ENCODE measurements at places on chromosomes 6 and 20.
A peak's percentile ranks its signal among the peaks of the same experiment; 100 is the strongest.

DNA sequence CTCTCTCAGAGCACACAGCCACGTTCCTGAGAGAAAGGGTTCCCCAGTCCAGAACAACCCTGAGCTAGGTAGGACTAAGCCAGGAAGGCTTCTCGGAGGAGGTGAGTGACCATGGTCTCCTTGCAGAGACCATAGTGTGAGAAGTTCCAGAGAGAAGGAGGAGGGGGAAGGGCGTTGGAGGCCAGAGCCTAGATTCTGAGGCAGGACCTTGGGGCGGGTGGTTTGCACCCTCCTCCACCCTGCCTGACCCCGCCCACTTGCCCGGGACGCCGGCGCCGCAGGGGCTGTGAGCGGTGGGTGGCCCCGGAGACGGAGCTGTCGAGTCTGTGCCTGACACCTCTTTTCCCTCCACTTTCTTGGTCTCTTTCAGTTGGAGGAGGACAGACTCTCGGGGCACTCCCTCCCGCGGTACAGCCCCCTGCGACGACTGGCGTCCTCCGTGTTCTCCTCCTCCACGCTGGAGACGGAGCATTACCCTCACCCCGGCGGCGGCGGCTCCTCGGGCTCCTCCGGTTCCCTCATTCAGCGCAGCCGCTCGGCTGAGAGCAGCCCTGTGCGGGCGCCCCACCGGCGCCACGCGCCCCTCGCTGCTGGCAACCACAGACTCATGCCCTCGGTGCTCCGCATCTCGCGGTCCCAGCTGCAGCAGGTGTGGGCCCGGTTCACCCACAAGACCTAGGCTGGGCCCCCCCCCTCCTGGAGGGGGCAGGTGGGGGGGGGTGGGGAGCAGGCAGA lies 26.2 kb downstream of the TTBK1 start:
- no peak for ATAC-seq

- ATAC-seq, result peak; percentile 69
Observed at GRCh38 chr6:99349171-99350141, at the start of gene FAXC. Gene FAXC, minus strand, starts transcription at chr6:99349674. Its CDS starts 302 bp downstream, at chr6:99349372.

DNA sequence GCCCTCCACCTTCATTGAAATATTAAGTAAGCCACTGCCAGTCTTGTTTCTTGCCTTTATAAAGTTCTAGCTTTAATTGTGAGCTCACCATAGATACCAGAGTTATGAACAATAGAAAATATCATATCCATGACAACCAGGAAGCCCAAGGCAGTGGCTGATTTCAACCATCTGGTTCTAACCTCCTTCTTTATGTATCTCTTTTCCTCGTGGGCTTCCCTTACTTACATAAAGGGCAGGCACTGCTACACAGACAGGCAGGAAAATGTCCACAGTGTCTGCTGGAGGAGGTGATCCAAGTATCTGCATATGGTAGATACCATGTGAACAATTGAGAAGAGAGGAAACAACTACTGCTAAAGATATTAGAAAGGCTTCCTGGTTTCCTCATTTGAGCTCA lies 65.2 kb upstream of the PRND start:
- ATAC-seq, result no peak

DNA sequence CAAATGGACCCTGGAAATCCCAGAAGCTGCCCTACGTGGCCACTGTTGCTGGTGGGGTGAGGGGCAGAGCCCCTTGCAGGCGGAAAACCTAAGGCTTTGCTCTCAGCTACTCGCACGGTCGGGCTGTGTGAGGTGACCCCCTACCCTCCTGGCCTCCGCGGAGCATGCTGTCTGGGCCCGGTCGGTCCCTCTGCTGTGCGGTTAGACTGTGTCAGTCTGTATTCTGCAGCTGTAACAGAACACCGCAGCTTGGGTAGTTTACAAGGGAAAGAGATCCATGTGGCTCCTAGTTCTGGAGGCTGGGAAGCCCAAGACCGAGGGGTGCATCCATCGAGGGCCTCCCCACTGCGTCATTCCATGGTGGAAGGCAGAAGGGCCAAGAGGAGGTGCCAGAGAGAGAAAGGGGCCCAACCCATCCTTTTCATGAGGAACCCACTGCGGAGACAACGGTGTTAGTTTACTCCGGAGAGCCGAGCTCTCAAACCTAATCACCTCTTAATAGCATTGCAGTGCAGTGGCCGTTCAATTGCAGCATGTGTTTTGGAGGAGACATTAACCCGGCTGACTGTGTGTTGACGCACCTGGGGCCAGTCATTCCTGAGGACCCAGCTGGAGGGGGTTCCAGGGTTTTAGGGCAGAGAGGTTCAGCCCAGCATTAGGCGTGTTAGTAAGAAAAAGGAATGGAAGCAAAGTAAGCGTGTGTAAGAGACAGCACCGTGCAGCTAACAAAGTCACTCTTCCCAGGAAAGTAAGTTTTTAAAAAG lies 18.3 kb downstream of the COL9A3 start:
- ATAC-seq, result no peak

GRCh38 chr20:10731190-10731965 lies 57.6 kb upstream of the JAG1 start:
- peak; percentile 36 for ATAC-seq

- peak; percentile 92 for ATAC-seq
Observed at GRCh38 chr20:19661717-19662636, 96.1 kb upstream of the RIN2 start.

GRCh38 chr6:137282254-137282653 lies 63.1 kb upstream of the IFNGR1 start:
- no peak for ATAC-seq

GRCh38 chr6:511488-512137 lies 120.1 kb downstream of the IRF4 start:
- ATAC-seq, result no peak

GRCh38 chr6:52306972-52307870 lies 22.7 kb upstream of the MCM3 start:
- ATAC-seq, result no peak

GRCh38 chr20:23399568-23400241 lies 21.6 kb downstream of the NAPB start:
- ATAC-seq, result peak; percentile 88

DNA sequence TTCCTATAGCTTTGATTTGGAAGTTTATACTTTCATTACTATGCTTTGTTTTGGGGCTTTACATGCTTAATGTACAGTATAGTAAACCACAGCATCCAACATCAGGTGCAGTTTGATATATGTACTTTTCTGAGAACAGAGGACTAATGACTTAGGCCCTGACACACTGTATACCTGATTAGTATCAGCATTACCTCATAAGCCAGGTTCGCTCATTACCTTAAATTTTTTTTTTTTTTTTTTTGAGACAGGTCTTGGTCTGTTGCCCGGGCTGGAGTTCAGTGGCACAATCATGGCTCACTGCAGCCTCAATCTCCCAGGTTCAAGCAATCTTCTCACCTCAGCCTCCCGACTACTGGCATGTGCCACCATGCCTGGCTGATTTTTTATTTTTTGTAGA lies 28.4 kb downstream of the CD109 start:
- ATAC-seq, result no peak

DNA sequence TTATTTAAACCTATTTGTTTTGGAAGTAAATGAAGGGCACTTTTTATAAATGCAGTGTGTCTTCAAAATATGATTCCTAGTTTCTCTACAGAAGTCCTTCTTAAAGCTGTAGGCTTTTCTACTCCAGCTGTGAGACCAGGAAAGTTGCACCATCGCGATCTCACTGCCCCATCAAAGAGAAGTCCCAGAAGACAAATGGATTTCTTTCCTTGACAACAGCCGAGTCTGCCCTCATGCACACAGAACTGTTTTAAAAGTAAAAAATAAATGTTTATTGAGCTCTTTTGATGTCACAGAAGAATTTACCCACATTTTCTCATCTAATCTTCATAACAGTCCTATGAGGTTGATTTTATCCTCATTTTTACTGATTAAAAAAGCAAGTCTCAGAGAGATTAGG lies 324.4 kb upstream of the NT5E start:
- no peak for ATAC-seq

- ATAC-seq, result peak; percentile 78
Observed at GRCh38 chr6:159608961-159609651, 83.9 kb downstream of the SOD2 start.

DNA sequence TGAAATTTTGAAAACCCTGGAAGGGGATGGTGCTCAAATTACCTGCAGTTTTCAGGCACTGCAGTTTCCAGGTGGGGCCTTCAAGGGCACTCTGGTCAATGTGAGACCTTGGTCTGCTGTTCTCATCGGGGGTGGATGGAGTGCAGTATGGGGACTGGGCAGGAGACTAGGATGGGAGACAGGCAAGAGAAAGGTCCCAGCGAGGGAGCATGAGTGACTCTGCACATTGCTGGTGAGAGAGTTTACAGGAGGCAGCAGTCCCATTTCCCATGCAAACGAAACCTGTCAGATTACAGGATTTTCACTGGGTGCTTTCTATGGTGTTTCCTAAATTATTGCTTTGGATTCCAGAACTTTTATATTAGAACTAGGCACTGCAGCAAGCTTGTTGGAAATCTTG lies 73.5 kb upstream of the DTNBP1 start:
- ATAC-seq, result no peak

DNA sequence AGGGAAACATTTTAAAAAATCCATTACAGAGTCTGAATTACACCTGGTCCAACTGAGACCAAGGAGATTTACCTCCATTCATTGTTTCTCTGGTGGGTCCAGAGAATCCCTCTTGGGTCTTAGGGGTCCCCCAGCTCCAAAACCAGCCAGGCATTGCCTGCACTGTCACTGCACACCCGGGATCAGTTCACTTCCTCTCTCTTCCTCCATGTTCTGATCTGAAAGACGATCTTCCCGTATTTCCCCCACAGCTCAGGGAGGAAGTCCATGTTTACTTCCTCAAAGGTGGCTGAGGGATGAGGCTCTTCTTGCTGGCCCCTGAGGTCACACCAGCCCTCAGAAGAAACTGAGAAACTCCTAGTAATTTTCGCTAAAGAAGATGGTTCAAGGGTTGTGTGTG lies 159.7 kb downstream of the BMP7 start:
- ATAC-seq, result no peak

GRCh38 chr6:11462742-11463397 lies 74.7 kb upstream of the TMEM170B start:
- no peak for ATAC-seq

DNA sequence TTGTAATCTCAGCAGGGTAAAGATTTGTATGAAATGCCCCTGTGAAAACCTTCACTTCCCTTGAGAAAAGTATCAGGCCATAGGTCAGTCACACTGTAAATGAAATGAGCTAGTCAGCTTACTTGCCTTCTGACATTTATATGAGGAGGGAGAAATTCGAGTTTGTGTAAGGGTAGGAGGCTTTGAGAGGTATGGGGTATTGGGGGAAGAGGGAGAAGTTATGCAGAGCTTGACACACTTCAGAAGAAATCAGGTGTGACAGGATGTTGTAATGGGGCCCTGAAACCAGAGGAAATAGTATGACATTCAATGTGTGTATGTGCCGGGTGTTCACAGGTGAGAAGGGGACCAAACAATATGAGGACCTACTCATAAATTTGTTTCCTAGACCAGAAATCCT lies 64.2 kb upstream of the CCN6 start:
- no peak for ATAC-seq

GRCh38 chr6:13674533-13675190 lies 37.0 kb downstream of the RANBP9 start:
- no peak for ATAC-seq

GRCh38 chr6:143948208-143948607 lies 59.9 kb downstream of the PLAGL1 start:
- no peak for ATAC-seq

- ATAC-seq, result peak; percentile 95
Observed at GRCh38 chr6:28443112-28443773, at the start of gene ZSCAN23. Gene ZSCAN23, minus strand, starts transcription at chr6:28443491. Its CDS starts 7,225 bp downstream, at chr6:28436266.

DNA sequence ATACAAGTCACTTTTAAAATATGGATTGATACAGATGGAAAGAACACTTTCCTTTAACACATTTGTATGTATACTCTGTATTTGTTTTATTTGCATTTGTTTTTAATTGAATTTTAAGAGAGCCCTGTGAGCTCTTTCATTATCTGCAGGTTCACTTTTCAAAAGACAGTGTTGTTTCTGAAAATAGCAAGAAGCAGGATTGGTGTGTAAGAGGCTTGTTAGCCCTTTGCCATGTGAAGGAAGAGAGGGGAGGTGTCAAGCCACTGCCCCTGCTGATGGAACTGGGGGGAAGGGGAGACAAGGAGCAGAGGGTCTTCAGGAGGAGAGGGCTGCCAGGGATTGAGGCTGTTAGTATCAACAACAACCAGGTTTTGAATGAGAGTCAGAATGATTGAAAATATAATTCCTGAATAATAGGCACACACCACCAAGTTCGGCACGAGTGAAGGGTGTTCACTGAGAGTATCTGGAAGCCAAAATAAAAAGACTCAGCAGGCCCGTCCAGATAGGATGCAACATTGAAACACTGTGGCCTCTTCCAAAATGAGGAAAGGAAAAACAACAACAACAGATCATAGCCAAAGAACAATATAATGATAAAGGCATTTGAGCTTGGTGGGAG lies 12.6 kb upstream of the PBOV1 start:
- no peak for ATAC-seq

DNA sequence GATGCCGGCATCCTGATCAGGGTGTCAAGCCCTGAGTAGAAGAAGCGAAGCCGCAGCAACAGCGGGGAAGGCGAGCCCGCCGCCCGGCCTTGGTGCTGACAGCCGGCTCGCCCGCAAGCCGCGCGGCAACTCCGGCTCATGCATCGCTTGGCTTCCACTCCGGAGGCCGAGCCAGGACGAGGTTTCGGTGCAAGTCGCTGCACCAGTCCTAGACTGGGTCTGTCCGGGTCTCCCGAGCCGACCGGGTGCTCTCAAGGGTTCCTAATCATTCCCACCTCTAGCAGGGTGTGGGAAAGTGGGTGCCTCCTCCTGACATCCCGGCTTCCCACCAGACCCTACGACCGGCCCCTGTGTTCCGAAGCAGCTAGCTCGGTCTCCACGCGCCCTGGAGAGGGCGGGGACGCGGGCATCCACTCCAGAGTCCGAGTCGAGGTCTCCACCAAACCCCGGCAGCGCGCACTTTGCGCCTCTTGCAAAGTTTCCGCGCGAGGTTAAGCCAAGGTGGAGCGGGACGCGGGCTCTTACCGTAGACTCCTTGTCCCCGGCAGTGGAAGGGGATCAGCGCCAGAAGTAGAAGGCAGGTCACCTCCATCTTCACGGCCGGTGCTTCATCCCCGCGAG lies 1.4 kb downstream of the MDGA1 start:
- ATAC-seq, result peak; percentile 23

Data from SK-N-SH treated with all-trans-retinoic acid at 6 μM for 48 hours (cell line).